ENCODE measurements at places on chromosomes 4 and X.

- no peak for DNase-seq
Observed at GRCh38 chr4:91058345-91058744, 931.2 kb downstream of the CCSER1 start.

DNA sequence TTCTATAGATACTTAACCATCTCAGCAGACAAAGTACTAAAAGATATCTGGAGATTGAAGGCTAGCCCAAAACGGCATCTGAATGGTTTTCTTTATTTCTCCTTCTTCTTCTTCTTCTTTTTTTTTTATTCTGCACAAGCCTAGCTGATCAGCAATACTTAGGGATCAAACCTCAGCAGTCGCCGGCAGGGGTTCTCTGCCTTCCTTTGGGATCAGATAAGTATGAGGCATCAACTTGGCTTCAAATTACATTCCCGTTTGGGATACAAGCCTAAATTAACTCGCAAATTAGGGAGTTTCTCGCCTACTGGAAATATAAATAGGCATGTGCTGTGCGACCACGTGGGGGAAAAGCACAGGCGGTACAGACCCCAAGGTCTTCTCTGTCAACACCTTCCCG is 730 bp downstream of the CT55 start:
- DNase-seq: no peak

GRCh38 chrX:149248073-149248625 is 257.0 kb downstream of the IDS start:
- no peak for DNase-seq

DNA sequence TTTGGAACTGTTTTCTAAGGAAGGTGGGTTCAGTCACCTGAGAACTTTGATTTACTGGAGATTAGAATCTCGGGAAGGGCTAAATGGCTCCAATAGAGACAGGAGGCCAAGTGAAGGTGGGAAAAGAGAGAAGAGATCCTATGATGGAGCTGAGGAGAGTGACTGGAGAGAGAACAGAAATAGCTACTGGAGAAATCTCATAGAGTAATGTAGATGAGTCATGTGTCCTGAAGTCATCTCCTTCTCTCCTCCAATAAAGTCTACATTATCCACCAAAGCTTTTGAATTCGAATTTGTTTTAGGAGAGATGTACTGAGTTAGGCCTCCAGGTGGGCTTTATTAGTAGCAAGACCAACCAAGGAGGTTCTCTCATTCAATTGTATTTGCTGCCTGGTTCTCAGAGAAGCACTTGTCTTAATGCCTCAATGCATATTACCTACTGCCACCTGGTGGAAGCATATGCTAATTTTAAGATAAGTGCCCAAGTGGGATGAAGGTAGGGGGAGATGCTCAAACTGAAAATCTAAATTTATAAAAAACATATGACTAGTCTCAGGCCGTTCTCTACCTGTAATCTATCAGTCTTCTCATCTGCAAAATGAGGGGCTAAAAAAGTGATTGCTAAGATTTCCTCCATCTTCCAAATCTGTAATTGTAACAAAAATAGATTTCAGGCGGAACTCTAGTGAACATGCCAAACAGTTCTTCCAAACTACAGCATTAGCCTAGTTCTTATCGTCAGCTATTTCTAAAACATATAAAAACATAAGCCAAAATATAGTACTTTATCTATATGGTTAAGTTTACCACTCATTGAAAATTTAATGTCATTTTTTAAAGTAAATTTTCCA is 24.4 kb downstream of the TXK start:
- DNase-seq: no peak

DNA sequence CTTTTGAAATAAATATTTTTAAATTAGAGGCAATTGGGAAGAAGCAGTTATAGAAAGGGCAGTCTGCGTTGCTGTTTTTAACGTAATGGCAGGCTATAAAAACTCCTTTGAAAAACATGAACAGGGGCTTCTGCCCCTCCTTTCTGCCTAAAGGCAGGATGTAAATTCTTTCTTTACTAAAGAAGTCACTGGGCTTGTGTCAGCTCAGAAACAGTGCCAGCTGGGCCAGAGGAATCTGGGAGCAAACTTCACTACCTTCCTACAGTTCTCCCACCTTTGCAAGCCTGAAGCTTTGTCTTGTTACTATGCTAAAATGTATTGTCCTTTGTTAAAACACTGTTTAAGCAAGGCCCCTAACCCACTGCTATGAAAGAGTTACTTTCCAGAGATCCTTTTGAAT is 1664.8 kb downstream of the RPA4 start:
- no peak for DNase-seq

DNA sequence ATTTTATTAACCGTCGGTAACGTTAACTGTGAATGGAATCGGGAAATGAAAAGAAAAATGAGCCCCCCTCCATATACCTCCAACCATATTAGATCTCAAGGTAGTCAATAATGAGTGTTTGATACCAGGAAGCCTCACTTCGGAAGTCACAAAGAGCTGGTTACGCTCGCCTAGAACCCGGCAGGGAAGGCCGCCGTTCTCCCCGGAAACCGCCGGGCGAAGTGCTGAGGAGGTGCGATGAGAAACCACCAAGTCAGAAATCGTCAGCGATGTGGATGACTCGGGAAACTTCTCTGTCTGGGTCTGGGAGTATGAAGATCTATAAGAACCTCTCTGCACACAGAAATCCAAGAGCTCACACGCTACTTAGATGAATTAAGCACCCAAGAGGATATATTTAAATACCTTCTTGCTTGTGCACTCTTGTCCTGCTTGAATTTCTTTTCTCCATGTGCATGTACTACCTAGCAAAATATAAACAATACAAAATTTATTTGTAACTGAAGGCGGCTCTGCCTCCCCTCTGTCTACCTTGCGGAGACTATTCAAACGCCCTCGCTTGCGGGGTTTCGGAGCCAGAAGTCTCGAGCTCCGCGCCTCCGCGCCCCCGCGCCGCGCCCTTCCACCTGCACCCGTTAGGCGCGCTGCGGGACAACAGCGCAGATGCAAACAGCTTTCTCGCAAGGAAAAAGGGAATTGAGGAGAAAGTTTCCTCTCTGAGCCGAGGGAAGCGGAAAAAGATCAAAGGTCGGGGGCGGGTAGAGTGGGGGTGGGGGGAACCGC is 17.8 kb downstream of the NKX6-1 start:
- no peak for DNase-seq

GRCh38 chr4:185722029-185722316 is 90.0 kb downstream of the SORBS2 start:
- no peak for DNase-seq

DNA sequence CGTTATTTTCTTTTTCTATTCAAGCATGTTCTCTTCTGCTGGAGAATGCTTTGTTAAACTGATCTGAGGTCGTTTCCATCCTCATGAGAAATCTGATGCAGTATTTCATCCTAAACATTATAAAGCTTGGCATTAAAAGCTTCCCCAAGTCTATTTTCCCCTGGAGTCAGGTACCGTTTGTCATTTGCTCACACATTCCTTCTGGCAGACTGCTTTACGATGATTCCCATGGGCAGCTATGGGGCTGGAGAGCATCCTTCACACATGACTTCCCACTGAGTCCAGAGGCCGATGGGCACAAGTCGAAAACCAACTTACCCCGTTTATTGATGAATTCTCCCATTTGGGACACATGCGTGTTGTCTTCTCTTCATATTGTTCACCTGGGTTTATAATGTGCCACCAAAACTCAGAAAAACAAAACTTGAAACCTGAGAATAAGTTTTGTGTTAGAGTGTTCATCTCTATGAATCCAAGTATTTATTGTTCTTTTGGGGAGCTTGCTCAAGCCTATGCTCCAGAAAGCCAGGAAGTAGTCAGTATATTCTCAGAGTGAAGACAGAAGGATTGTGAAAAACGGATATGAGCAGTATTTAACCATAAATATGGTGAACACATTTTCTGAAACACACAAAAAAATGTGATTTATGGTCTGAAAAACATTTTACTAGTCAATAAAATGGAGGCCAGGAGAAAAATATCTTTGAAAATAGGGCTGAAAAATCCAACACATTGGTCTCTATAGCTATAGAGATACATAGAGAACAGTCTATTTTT is 298.8 kb upstream of the NOCT start:
- DNase-seq: no peak

- no peak for DNase-seq
Observed at GRCh38 chrX:120604361-120604782, 471 bp downstream of the MCTS1 start.

DNA sequence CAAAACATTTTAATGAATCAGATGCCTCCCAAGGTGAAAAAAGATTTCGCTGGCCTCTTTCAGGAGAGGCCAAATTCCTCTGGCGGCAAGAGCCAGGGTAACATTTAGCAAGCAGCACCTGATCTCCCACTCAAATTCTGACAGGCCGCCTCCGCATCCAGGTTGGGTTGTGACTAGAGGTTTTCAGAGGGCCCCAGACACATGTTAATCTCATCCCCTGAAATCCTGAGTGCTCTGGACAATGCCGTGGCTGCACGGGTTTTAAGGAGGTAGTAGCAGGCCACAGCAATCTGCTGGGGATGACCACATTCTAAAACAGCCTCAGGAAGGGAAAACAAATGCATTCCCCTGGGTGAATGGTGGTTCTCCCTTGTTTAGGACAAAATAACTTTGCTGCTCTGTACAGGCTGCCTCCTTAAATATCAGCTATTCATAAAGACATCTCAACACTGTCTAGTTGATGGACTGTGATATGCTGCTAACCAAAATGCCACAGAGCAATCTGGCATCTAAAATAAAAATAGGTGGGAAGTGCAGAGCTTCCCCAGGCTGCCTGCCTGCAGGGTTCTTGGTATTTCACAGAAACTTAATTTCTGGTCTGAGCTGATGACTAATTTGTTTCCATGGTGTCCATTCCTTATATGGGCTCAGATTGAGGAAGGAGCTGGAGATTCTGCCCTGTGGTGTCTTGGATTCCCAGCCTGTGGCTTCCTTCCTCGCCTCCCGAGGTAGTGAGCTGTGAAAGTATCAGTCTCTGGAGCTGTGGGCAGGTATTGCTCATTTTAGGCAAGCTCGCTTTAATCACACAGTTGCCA is 202.0 kb downstream of the DCLK2 start:
- DNase-seq: no peak

DNA sequence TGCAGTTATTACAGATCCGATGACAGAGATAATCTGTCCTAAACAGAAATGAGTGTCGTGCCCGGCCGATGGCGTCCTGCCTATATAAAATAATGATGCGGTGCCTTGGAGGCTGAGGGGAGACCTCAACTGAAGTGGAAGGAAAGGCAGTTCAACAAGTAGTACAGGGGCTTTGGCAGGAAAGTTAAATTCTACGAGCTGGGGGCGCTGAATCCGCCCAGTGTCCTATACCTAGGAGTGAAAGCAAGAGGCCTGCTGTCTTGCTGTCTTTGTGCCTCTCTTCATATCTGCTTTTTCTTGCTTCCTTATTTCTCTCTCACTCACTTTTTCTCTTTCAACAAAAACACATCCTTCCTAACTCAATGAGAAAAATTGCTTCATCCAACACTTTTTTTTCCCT is 82.2 kb upstream of the PRPS2 start:
- DNase-seq: no peak

DNA sequence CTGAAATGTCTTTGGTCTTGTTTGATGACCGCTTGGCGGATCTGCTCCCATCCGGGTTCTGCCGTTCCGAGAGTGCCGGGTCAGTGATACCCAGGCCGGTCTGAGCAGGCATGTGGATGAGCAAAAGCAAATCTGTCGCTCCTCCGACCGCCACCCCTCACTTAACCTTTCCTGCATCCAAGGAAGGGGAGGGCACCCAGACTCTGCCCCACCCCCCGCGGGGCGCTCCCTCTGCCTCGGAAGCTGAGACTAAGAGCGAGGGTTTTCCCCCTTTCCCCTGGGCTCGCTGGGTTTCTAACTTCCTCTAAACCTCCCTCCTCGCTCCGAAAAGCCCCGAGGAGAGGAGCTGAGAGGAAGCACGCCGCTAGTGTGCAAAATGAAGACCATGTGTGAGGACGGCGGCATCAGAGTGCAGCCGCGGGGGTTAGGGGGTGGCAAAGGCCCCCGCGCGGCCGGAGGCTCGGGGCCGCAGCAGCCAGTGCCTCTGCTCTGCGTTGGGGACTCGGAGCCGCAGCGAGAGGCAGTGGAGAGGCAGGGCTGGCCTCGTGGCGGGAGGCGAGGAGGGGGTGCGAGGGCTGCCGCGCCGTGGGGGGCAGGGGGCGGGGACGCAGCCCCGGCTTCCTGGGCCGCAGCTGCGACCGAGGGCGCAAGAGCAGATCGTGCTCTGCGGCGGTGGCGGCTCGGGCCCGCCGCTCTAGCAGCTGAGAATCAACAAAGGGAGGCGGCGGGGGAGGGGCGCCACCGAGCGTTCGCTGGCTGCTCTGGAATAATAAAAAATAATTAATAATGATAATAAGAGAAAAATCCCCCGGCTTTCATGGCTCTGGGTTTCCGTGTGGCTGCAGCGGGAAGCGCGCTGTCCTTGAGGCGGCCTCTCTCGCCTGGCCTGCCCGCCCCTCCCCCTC is 55.8 kb upstream of the BCOR start:
- DNase-seq: no peak

- no peak for DNase-seq
Observed at GRCh38 chr4:86640469-86640868, 46.4 kb downstream of the PTPN13 start.

- DNase-seq: no peak
Observed at GRCh38 chr4:99715286-99715685, 57.7 kb upstream of the C4orf54 start.

DNA sequence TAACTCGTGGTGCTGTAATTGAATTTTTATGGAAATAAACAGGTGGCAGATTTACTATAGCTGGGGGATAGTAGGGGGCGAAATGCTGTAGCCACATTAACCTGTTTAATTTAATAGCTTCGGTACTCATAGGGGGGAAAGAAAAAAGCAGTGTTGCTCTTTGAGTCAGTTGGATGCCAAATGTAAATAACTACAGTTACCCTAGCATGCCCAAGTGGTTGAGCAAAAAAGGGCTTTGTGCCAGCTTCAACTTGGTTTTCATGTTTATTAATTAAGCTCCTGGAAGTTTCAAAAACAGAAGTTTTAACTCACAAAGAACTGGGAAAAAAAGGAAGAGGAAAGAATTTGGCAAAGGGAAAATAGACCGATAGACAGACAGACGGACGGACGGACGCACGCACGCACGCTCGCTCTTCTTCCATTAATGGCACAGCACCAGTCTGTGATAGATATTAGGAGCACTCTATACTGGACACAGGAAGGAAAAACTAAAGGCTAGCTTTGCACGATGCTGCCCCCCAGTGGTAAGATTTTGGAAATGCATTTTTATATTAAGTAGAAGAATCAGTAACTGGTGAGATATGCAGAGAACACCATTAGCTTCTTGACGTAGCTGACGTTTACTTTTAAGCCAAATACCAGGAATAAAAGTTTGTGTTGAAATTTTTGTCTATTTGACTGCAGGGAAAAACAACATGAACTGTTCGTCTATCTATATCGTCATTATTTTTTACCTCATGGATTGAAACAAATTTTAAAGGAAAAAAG is 151.8 kb downstream of the SLC7A11 start:
- no peak for DNase-seq

GRCh38 chr4:102578270-102578669 is 77.1 kb downstream of the NFKB1 start:
- DNase-seq: no peak

- DNase-seq: no peak
Observed at GRCh38 chr4:7460566-7460965, 25.8 kb upstream of the PSAPL1 start.

All from stimulated activated CD8-positive, alpha-beta memory T cell treated with anti-CD3 and anti-CD28 coated beads, Interleukin-7, amount 100 ng/mL, for 1 hour (primary cell).